ENCODE measurements at places on chromosomes 6 and 20.

GRCh38 chr6:148492654-148493290, 150.1 kb downstream of the SASH1 start:
- no peak for DNase-seq

- DNase-seq, result no peak
Observed at GRCh38 chr6:163738304-163738703, 323.8 kb downstream of the QKI start.

- DNase-seq, result no peak
Observed at GRCh38 chr20:40815156-40816038, 126.4 kb upstream of the MAFB start.

- no peak for DNase-seq
Observed at GRCh38 chr20:13249118-13249797, 28.2 kb downstream of the ISM1 start.

- no peak for DNase-seq
Observed at GRCh38 chr6:103405321-103405720, 1454.4 kb downstream of the HACE1 start.

GRCh38 chr6:26249707-26249956, 115.4 kb upstream of the BTN3A2 start:
- DNase-seq, result no peak

DNA sequence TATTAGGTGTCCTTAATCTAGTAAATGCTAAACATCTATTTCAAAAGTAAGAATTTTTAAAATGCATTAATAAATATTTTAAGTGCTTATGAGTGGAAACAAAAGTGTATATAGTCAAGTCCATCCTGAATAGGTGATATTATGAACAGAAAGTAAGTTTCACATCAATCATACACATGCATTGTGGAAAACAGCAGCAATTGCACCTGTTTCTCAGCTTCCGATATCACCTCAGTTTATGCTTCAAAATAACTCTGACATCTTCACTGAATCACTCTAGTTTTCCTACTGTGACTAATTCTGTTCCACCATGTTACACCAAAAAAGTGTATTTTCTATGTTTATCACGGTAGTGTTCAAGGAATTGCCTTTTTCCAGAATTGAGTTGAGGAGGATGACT, 172.6 kb upstream of the MANEA start:
- no peak for DNase-seq

GRCh38 chr20:32978009-32978335, 26.3 kb downstream of the SUN5 start:
- no peak for DNase-seq

- DNase-seq, result no peak
Observed at GRCh38 chr6:153065222-153065621, 62.7 kb upstream of the MTRF1L start.

GRCh38 chr20:49677777-49678758, 35.6 kb downstream of the B4GALT5 start:
- no peak for DNase-seq

DNA sequence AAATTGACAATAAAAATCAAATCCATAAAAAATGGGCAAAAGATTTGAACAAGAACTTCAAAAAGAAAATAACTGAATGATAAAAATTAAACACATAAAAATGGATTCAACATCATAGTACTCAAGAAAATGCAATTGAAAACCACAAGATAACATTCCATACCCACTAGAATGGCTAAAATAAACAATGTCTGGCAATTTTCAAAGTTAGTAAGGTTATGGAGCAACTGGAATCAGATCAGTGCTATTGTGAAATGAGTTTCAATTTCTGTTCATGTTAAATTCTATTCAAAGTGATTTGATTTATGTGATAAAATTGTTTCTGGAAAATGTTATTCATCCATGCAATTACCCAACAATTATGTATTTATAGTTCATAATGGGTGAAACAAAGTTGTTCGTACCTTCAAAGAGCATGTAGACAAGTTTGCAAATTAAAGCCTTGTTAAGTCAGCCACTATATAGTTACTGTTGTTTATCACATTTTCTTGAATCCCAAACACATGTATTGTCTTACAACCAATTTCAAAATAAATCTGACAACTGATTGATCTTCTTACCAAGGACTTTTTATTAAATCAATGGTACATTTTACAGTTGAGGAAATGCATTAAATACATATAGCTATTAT, 151.5 kb upstream of the CENPW start:
- DNase-seq, result no peak

- no peak for DNase-seq
Observed at GRCh38 chr6:140566781-140567277, 1192.4 kb upstream of the CITED2 start.
